ENCODE measurements at places on chromosomes 5 and 9.

GRCh38 chr9:135732569-135733257 is 30.7 kb downstream of the KCNT1 start:
- no peak for DNase-seq

DNA sequence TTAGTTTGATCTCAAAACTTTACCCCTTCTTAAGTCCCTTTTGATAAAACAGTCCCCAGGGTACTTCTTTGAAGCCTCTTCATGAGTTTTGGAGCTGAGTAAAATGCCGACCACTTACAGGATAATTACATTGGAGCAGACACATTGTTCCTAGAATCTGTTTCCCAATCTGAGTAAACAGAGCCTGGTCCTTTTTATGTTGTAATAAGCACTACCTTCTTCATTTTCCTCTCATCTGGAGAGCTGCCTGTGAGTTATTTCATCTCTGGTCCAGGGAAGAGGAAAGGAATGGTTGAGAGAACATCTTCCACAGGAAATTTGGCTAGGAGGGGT is 26.3 kb upstream of the GALNT10 start:
- no peak for DNase-seq

DNA sequence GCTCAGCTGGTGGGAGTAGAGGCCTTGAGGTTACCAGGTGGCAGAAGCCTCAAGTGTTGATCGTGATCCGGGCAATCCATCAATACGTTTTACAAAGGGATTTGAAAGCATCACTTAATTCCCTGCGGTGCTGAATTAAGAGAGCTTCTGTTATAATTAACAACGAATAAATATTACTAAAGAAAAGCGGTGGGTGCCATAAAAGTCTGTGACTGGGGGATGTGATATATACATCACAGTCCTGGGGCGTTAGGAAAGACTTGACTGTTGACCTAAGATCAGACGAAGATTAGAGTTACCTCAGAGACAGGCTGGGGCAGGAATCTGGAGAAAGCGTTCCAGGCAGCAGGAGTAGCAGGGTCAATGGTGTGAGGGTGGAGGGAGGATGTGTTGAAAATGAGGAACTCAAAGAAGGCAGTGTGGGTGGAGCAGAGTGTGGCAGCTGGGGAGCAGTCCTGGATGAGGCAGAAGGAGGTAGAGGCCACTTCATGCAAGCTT is 6.7 kb upstream of the C5orf63 start:
- no peak for DNase-seq

DNA sequence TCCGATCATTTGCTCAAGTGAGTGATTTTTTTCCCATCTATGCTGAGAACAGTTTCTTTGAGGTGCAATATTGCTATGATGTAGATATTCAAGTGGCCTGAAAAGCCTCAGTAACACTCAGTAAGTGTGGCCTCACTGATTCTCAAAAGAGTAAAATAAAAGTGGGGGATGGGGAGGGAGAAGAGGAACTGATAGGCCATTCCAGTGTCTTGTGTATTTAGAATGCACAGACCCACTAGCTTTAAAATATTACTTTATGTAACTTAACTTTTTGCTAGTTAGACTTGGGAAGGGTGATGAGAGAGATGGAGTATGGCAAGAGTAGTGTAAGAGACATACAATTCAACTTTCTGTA is 79.5 kb upstream of the ZNF608 start:
- no peak for DNase-seq

- DNase-seq, result no peak
Measured at GRCh38 chr5:116365006-116365496, 209.6 kb downstream of the SEMA6A start.

GRCh38 chr5:149079883-149080282 is 17.0 kb upstream of the SH3TC2 start:
- DNase-seq, result no peak

GRCh38 chr5:137360607-137361006 is 138.5 kb downstream of the SPOCK1 start:
- DNase-seq, result no peak

- DNase-seq, result no peak
Measured at GRCh38 chr5:140480310-140481014, 67.0 kb upstream of the EIF4EBP3 start.

DNA sequence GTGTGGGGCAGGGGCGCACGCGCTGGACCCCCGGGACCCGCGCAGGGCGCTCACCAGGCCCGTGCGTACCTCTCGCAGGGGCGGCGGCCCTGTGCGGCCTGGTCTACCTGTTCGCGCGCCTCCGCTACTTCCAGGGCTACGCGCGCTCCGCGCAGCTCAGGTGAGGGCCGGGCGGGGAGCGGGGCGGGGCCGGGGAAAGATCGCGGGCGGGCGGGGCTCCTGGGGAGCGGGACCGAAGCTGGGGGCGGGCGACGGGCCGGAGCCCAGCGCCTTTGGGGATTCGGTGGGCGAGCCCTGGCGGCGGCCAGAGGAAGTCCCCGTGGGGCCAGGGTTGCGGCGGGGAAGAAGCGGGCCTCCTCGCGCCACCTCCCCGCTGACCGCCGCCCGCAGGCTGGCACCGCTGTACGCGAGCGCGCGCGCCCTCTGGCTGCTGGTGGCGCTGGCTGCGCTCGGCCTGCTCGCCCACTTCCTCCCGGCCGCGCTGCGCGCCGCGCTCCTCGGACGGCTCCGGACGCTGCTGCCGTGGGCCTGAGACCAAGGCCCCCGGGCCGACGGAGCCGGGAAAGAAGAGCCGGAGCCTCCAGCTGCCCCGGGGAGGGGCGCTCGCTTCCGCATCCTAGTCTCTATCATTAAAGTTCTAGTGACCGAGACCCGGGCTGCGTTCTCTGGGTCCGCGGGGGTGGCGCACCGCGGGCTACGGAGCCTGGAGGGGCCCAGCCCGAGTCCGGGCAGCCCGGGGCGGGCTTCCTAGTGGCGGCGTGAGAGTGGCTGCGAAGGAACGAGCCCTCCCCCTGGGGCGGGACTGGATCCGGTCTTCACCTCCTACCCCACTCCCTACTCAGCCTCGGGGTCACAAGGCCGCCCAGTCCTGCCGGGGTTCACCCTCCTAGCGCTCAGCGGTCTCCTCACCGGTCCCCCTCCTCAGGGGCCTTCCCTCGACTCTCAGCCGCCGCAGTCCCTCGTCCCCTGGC is 2.4 kb downstream of the LTC4S start:
- no peak for DNase-seq

DNA sequence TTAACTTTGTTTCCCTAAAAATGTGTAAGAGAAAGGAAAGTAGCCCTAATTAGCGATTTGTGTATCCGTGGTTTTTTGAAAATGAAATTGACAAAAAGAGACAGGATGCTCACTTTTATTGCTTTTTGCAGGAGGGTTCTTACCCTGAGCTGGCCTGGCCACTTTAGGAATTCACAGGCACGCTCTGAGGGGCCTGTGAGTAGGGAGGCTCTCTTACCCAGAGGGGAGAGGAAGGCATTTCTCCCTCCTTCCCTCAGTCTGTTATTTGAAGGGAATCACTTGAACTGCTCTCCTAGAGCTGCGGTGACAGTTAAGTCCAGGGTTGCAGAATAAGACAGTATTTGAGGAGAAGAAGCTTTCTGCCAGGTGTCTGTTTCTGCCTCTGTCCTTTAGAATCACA is 16.7 kb downstream of the PIK3R1 start:
- no peak for DNase-seq

DNA sequence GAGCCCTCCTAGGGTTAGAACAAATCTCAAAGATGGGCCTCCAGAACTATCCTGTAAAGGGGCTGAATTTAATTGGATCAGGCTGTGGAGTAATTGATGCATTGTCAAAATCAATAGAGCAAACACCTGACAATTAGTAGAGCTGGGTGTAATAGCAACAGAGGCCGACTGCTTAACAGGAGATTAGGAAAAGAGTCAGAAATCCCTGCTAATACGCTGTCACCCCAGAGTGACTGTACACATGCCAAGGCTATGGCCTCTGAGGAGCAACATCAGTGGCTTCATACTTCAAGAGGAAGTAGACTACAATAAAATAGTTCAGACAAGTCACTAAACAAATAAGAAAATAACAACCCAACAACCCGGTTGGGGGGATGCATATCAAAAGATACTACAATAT is 18.7 kb upstream of the GRPEL2 start:
- DNase-seq, result no peak

GRCh38 chr5:136108766-136109165 is 23.9 kb upstream of the SMAD5 start:
- no peak for DNase-seq

DNA sequence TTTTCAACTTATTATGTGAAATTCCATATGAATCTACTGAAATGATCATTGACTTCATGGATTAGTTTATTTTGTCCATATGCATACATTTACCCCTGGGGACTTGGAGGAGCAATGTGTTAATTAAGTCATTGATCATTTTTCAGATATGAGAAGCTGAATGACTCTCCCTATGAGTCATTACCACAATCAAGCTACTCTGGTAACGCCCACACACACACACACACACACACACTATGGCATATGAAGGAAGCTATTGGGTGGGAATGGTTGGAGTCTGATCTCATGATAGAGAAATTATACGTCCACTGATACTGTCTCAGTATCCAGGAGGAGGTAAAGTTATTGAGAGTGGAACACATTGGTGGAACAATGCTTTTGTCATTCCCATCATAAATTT is 528.9 kb downstream of the AGTPBP1 start:
- DNase-seq, result no peak

DNA sequence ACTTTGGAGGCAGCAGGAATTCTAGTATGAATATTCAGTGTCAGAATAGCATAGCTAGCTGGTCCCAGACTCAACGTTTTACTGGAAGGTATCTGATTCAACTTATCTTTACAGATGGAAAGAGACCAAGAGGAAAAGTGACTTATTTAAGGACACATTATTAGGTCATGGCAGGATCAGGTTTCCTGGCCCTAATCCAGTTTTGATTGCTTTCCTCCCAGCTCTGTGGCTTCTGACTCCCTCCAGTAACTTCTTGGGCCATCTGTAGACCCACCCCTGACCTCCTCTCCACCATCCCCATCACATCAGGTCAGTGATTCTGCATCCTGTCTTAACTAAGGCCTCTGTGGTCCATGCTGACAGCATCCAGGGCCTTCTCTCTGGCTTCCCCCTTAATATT is 38.4 kb downstream of the SH3TC2 start:
- no peak for DNase-seq

- DNase-seq, result no peak
Measured at GRCh38 chr5:112419164-112419985, at the start of gene EPB41L4A. Gene EPB41L4A (minus strand): TSS chr5:112419277. CDS start chr5:112419039, 238 bp downstream.

Measured in stimulated activated CD8-positive, alpha-beta memory T cell treated with anti-CD3 and anti-CD28 coated beads, Interleukin-15, amount 100 ng/mL, for 4 hours (primary cell).